ENCODE measurements at places on chromosomes 6 and 20.
A peak's percentile ranks its signal among the peaks of the same experiment; 100 is the strongest.

DNA sequence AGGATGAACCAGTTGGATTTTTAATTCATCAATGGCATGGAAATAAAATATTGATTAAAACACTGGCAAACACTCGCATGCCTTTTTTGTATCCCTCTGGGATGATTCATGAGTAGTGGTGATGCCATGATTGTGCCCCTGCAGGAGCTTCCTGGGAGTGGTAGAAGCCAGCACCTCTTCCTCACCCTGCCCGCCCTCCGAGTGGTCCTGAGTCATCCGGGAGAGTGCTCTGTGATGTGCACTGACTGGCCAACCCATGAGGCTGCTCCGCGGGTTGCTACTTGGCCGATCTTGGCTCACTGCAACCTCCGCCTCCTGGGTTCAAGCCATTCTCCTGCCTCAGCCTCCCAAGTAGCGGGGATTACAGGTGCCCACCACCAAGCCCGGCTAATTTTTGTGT lies 27.4 kb downstream of the GJA10 start:
- DNase-seq: no peak

GRCh38 chr20:3407771-3408637 lies 535 bp upstream of the DNAAF9 start:
- peak; percentile 63 for DNase-seq

GRCh38 chr6:34085453-34086170 lies 60.3 kb downstream of the GRM4 start:
- DNase-seq: no peak

DNA sequence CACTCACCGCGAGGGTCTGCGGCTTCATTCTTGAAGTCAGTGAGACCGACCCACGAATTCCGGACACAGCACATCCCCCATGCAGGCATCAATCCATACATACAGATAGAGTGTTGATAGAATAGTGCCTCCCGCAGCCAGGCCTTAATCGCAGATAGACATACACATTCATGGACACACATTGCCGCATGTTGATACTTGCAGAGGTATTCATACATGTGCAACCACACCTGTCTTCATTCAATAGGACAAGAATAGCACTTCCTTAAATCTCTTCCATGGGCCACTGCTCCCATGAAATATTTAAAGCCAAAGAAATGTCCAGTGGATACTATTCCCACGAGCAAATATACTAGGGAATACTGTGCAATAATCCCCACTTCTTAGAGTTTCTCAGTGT lies 170.5 kb downstream of the FRK start:
- no peak for DNase-seq

DNA sequence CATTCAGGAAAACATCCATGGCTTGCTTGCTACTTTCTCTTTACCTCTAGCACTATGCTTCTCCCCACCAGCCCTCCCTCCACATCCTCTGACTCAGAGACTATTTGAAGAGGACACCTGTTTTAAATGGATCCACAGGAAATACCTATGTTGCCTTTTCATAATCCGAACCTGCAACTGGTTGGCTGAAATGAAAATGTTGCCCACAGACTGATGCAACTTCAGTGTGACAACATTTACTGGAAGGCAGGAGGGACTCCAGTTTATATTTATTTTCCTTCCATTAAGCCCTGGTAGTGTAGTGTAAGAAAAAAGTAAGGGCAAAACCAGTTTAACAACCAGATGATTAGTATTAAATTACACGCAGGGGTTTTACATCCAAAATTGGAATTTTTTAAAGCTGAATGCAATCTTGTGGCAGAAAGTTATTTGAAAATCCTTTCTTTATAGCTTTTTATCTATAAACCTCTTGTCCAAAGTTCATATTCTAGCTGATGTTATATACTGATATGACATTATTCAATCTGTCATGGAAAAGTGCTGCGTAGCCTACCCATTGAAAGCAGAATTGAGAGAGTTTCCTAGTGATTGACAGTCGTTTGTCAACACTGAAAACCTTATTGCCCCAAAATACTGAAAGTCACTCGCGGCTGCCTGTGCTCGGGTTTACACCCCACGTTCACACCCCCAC lies 881 bp upstream of the AIG1 start:
- no peak for DNase-seq

DNA sequence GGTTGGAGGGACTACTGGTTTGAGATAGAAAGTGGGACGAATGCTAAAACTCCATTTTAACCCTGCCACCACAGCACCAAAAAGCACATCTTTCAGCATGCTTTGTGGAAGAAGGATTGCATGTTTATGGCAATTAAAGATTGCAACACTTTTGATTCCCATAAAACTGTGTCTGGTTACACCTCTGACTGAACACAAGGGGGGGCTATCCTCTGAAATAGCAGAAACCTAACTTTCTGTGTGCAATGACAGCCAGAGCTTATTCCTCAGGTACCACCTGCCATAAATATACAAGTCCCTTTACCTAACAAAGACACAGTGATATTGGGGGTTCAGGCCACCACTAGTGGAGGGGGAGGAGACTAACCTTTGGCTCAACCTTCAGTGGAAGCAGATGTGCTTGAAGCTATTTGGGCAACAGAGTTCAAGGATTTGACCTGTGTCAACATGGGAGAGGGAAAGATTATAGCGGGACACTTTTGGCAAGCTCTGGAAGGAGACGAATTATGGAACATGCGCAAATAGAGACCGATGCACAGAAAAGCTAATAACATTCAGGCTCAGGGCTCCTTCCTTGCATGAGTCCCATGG lies 9.6 kb upstream of the PLG start:
- DNase-seq: peak; percentile 11

GRCh38 chr6:39347906-39348585 lies 25.5 kb upstream of the KCNK16 start:
- DNase-seq: peak; percentile 56

DNA sequence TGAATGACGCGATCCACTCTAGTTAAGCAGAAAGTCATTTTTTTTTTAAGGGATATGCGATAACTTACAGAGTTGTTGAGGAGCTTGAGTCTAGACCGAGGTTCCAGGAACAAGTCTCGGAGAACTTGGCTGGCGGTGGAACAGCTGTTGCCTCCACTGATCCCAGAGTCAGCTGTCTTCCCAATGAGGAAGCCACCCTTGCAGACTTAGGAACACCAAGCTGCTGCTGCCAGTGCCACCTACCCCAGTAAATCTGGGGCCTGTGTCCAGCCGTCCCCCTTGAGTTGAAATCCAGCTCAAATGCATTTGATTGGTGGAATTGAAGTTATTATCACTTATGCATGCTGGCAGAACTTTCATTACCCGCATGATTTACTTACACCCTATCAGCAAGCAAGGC lies 6.7 kb downstream of the PFDN4 start:
- DNase-seq: no peak
